Hepatic stellate cell (primary cell): ENCODE measurements at places on chromosomes 2 and 18.

DNA sequence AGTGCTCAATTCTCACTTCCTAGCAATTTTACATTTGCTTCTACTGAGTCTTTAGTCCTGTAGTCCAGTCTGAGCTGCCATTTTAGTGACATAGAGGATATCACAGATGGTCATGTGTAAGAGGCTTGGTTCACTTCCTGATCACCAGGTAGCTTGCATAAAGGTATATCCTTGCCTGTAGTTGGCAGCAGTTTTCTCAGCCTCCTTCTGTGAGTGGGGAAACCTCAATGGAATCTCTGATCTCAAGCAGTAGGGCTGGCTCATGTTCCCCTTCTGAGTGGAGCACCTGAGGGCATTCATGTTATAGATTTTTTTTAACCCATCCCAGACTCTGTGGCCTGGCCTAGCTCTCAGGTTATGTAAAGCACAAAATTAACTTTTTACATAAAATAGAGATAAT lies 278.4 kb downstream of the RDH14 start:
- no peak for DNase-seq

DNA sequence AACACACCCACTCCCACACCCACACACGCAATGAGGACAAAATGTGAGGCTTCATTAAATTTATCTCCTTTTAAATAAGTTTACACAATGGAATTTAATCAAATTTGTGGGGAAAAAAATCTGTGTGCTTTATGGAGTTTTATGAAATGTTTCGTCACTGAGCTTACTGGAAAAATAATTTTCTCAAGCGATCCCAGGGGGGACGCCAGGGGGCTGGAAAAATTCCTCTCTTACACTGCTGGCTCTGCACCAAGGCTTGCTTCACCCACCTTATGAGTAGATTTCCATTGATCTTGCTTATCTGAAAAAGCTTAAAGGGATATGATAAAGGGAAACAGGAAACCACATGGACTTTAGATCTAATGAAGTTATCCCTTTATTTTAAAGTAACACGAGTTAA lies 95.5 kb downstream of the CABYR start:
- DNase-seq, result no peak

DNA sequence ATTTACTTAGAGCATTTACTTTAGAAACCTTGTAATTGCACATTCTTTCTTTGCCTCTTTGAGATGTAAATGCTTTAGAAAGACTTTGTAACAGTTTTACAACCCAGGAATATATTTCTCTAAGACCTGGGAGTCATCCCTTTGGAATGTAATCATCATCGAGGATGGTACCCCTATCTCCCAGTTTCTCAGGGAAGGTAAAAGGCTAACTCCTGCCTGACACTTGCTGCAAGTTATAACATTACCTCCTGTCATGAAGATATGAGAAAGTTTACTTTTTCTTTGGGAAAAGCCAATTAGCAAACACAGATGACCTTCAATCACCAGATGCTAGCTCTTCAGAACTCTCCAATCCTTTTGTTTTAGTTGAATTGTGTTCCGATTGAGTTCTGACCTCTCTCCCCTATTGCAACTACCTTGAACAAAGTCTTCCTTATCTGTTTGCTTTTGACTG lies 420.3 kb upstream of the FSIP2 start:
- no peak for DNase-seq

GRCh38 chr2:164496881-164497280 lies 124.4 kb downstream of the GRB14 start:
- DNase-seq, result no peak

DNA sequence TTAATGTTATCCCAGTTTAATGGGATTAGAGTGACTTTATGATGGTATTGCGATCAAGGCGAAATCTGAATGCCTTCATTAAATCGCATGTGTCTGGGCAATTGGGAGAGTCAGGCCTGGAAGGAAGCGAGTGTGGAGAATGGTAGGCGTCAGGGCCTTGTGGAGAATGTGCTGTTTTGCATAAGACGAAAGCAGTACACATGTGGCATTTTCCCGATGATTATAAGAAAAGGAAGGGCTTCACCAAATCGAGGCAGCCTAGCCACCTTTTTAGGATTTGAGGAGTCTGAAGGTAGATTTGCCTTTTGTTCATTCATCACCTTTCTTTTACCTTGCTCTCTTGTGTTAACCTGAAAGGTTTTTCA lies 1.0 kb downstream of the ZNF532 start:
- no peak for DNase-seq

GRCh38 chr2:184157141-184157540 lies 441.2 kb upstream of the ZNF804A start:
- DNase-seq, result no peak

DNA sequence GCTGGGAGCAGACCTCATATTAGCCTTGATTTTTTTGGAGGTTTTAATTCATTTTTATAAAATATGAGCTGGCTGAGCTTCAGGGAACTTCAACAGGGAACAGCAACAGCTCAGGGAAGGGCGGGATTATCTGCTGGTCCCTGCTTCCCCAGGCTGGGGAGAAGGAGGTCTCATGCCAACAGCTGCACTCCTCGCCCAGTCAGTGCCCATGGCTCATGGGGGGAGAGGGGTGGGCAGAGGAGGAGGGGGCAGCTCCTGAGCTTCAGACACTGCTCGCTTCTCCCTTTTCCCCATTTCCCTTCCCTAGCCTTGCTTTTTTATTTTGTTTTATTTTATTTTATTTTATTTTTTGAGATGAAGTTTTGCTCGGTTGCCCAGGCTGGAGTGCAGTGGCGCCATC lies 442 bp upstream of the OTOF start:
- DNase-seq, result no peak

DNA sequence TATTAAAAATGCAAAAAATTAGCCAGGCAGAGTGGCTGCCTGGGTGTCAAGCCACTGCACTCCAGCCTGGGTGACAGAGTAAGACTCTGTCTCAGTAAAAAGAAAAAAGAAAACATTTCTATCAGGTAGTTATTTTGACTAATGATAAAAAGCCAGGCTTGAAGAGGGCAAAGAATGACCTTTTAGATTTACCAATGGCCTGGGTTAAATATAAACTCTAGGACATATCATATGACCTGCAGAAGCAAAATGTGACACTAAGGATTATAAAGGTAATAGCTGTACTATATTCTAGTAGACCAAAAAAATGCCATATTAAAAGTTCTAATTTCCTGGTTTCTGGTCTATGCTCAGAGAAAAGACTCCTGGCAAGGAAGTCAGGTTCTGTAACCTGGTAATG lies 16.1 kb upstream of the STAMBP start:
- DNase-seq, result no peak

GRCh38 chr2:33090553-33091134 lies 143.9 kb downstream of the LTBP1 start:
- DNase-seq, result no peak

GRCh38 chr2:2641541-2642410 lies 310.7 kb upstream of the MYT1L start:
- DNase-seq, result no peak

GRCh38 chr2:120161190-120161589 lies 62.0 kb downstream of the TMEM185B start:
- DNase-seq, result no peak

DNA sequence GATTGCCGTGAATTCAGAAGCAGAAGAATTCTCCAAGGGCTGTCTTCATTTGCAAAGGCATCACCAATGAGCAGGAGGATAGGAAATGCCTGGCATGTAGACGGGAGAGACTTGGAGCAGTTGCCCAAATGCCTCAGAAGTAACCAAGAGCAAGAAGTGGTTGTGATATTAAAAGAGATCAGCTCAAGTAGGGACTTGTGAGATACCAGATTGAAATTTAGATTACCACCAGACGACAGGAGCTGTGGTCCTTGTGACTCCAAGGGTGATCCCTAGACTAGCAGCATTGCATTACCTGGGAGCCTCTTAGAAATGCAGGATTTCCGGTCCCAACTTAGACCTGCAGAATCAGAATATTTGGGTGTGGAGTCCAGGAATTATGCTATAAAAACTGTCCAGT lies 228.6 kb upstream of the EPAS1 start:
- DNase-seq, result no peak

GRCh38 chr2:24490690-24491541 lies at the start of gene NCOA1:
TSS of gene NCOA1 (plus strand) at chr2:24491254. CDS start at chr2:24658678, 167,424 bp downstream.
- peak; percentile 92 for DNase-seq

DNA sequence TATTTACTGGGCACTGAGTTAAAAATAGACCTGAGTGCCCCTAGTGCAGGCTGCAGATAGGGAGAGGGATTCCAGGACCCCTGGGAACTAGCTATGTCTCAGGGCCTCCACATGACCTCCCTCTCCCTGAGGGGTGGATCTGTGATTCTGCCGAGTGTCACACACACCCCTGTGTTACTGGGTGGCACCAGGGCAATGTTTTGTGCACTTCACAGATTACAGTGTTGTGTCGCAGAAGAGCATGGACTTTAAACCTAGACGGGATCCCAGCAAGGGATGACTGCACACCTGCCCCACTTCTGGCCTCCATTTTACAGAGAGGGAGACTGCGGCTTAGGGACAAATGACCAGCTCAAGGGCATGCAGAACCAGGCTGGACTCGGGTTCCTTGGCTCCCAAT lies 65.6 kb downstream of the ZFP36L2 start:
- no peak for DNase-seq

DNA sequence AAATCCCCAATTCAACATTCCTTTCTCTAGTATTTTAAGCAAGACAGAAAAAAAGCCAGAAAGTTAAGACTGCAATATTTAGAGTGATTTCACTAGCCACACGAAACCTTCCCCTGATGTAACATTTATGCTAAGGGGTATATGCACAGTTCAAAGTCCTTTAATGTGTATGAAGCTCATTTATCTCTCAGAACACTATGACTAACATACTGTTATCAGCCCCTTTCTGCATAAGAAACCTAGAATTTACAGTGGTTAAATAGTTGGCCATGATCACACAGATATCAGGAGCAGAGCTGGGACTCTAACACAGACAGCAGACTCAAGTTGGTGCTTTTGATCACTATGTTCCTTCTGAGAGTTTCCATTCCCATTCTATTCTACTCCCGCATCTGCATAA lies 185.5 kb downstream of the CDH2 start:
- no peak for DNase-seq

GRCh38 chr2:99802734-99803133 lies 312.9 kb upstream of the REV1 start:
- no peak for DNase-seq

GRCh38 chr2:200695191-200695590 lies 109.4 kb downstream of the AOX1 start:
- DNase-seq, result no peak

DNA sequence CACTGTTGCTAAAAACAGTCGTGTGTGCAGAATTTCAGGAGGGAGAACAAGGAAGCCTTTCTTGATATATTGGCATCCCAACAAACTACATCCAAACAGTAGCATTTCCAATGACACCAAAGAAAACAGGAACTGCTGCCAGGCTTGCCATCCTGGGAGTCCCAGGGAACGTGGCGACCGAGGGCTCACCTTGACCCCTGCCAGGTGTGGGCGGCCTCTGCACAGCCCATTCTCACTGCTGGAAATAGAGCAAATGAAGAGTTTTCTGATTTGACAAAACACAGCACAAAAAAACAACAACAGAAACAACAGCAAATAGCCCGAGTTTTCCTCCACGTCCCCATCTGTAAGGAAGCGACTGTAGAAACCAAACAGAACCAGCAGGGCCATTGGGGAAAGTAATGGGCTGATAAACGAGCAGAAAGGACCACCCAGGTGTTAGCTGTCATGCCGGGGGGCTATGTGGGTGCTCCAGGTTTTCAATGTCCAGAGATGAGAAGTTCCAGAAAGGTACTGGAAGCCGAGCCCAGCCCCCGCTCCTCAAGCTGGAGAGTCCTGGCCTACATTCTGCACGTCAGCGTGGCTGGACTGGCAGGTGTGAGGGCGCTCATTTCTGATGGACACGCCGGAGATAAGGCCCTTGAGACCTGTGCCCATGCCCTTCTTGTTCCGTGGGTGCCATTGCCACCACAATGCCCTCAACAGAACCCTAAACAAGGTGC lies 80.8 kb downstream of the TWIST2 start:
- no peak for DNase-seq

DNA sequence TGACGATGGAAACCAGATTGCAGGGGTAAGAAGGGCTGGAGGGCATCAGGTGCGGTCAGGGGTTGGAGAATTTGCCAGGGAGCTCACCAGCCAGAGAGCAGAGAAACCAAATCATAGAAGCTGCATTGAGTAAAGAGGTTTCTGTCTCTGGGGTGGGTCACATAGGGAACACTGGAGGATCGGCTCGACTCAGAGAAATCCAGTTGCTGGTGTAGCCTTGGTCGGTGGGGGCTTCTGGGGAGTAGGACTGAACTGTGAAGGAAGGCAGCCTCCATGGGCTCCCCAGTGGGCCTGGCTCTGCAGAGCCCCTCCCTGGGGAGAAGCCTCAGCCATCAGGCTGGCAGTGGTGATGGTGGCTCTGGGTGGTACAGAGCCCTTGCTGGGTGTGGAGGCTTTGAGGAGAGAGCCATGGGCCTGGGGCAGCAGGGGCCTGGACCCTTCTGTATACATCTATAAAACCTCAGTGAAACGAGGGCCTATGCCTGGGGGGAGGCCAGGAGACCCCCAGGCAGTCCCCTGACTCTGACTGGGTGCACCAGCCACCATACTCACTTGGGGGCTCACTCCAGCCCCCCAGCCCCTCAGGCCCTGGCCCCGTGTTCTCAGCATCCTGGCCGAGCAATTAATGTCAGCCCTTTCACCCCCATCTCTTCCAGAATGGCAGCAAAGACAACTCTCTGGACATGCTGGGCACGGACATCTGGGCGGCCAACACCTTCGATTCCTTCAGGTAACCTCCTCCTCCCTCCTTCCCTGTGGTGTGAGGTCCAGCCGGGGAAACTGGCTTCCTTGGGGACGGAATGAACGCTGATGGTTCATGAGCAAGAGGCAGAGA lies 124.5 kb downstream of the CTIF start:
- DNase-seq, result no peak

GRCh38 chr2:182228741-182229140 lies 198.1 kb downstream of the PDE1A start:
- DNase-seq, result no peak

DNA sequence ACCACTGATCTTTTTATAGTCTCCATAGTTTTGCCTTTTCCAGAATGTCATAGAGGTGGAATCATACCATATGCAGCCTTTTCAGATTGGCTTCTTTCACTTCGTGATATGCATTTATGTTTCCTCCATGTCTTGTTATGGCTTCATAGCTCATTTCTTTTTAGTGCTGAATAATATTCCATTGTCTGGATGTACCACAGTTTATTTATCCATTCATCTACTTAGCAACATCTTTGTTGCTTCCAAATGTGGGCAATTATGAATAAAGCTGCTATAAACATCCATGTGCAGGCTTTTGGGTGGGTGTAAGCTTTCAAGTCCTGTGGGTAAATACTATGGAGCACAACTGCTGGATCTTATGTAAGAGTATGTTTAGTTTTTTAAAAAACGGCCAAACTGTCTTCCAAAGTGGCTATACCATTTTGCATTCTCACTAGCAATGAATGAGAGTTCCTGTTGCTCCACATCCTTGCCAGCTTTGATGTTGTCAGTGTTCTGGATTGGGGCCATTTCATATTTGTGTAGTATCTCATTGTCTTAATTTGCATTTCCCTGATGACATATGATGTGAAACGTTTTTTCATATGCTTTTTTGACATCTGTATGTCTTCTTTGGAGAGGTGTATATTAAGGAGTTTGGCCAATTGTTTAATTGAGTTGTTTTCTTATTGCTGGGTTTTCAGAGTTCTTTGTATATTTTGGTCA lies 20.6 kb downstream of the STPG4 start:
- no peak for DNase-seq
